ENCODE measurements at places on chromosomes 2 and 18. TPM values are rescaled to one million over a fixed set of nuclear protein-coding genes. Genes with fewer than 3 reads are reported as not detected.

Gene HOXD13
- total RNA-seq: not detected

Gene SP140
- 4.7 TPM for total RNA-seq

Gene TEKT4
- not detected for total RNA-seq

Gene C2orf78
- not detected for total RNA-seq

DNA sequence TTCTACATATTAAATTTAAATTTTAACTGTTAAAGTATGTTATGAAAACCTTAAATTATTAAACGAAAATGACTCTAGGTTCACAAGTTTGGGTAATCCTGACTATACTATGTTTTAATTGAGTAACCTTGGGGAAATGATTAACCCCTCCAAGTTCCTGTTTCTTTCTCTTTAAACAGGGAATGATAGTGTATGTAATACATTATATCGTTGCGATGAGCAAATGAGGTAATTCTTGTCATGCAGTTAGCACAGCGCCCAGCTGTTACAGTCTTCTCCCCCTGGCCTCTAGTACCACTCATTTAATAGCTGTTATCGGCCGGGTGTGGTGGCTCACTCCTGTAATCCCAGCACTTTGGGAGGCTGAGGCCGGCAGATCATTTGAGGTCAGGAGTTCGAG is 80.4 kb downstream of the MTA3 start:
- no peak for DNase-seq

DNA sequence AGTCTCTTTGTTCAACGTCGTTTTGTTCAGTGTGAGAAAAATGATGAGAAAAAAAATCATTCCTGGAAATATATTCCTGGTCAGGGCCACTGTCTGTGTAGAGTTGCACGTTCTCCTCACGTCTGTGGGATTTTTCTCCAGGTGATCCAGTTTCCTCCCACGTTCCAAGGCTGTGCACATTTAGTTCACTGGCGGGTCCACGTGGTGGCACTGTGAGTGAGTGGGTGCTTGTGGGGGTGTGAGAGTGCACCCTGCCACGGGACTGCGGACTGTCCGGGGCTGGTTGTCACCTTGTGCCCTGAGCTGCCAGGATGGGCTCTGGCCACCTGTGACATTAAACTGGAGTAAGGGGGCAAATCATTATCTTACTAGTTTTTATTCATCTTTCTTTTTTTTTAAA is 30.3 kb upstream of the ACYP2 start:
- no peak for DNase-seq

Gene GLI2
- total RNA-seq: 1.4 TPM

Gene FER1L5
- not detected for total RNA-seq

Gene UGT1A5
- not detected for total RNA-seq

DNA sequence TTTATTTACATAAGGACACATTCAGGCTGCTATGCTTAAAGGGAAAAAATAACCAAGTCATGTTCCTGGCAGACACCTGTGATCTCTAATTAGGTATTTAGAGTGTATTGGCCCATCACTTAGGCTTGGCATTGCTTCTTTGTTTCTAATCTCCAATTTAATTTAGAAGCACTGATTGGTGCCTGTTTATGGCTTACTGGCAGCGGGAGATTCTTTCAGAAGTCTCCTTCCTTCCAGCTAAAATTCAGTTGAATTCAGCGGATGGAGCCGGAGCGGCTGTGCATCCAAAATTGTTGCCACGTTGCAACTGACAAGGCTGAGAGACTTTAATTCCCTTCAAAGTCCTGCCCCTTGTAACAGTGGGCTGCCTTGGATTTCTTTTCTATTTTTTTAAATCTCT is 66.5 kb downstream of the VWA3B start:
- no peak for DNase-seq

DNA sequence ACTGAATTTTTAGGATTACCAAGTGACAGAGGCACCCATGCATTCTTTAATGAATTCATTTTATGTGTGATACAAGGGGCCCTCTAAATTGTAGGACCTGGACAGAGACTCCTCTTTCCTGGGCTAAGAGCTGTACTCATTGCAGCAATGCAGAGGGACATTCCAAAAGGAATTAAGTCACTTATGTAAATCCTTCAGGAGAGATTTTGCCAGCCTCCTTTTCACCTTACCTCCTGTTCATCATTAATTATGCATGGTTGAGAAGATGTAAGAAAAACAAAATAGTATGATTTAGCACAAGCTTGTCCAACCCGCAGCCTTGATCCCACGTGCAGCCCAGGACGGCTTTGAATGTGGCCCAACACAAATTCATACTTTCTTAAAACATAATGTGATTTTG is 84.5 kb upstream of the TANK start:
- DNase-seq: no peak

DNA sequence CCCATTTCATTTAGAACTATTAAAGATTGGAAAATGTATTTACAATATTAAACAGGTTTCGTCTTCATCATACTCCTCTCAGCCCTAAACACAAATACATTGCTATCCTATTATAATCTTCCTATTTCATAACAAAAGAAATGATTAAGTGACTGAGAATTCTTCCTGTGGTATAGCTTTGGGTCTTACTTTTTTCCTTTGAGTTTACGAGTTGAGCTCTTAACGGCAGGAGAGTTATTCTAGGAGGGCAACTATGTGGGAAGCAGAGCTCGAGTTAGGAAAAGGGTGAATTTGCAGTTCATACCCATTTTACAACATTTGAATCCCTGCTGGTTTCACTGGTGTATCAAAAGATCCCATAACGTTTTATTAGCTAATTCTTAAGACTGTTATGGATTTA is 105.0 kb downstream of the FIGN start:
- DNase-seq: no peak

GRCh38 chr2:119897736-119898395 is 115.0 kb upstream of the EPB41L5 start:
- no peak for DNase-seq

DNA sequence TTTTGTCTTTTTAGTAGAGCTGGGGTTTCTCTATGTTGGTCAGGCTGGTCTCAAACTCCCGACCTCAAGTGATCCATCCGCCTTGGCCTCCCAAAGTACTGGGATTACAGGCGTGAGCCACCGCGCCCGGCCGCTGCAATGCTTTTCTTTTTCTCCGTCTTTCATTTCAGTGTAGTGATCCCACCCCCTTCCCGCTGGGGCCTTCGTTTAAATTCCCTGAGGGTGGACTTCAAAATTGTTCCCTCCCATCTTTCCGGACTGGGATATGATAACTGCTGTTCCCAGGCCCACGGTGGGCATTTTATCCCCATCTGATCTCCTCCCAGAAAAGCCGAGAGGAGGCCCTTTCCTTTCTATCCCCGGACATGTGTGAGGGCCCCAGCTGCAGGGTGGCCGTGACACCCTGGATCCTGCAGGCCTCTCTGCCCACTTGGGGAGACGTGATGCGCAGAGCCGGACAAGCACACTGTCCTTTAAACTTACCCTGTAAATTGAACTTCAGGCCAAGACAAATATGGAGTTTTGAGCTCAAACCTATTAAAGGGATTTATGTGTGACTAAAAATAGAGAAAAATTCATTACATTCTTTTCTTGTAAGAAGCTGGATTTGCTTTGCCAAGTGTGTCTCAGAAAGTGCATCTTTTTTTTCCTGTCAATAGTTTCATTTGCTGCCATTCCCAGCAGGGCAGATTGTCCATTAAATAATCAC is 54.5 kb upstream of the AFF3 start:
- DNase-seq: no peak

Gene INPP5D
- total RNA-seq: 55.8 TPM

DNA sequence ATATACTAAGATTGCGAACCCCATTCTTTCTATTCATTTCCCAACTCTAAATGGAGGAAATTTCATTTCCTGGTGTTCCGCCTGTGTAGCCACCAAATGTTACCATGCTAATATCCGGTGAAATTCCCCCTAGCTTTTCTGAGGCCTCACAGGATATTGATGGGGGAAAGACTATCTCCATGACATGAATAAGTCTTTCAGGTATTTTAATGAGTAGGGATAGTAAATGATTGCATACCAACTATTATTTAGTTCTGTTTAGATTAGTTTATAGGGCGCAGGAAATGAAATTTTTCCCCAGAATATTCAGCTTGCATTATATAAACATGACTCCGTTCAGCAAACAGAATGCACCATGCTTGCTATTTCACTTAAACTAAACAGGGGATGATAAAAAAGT is 55.4 kb downstream of the COL5A2 start:
- no peak for DNase-seq

- DNase-seq: no peak
Observed at GRCh38 chr18:42192251-42193248, 237.5 kb downstream of the PIK3C3 start.

DNA sequence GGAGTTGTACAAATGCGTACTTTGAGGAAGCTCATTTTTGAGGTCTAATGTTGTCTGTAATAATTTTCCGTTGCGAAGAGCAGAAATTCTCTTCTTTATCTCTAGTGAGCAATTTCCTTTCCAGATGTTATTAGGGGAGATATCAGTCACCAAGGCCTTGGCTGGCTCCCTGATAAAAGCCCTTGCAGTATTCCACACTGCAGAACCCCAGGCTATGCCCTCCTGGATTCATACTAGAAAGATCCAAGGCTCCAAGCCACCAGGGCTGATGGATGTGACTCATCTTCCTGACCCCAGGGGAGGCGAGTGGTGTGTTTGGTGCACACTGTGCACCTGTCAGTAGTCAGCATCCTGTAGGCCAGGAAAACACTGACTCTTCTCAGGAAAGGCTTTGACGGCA is 34.7 kb downstream of the INO80C start:
- no peak for DNase-seq

Gene ZBTB7C
- total RNA-seq: 13.2 TPM

GRCh38 chr18:8932866-8933265 is 169.6 kb upstream of the NDUFV2 start:
- no peak for DNase-seq

DNA sequence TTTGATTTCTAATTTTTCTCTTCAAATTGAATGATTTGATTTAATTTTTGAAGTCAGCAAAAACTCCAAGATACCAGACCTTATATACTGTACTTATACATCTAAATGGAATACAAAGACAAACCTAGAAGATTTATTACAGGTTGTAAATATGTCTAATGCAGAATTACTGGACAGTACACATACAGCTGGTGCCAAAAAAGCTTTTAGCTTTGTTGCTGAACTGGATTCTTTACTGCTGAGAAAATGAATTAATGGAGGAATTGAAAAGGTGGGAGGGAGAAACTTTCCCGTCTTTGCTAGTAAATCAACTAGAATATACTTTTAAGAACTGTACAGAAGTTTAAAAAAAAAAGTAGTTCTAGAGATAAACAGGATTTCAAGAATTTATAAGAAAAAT is 17.5 kb downstream of the C1D start:
- DNase-seq: no peak

DNA sequence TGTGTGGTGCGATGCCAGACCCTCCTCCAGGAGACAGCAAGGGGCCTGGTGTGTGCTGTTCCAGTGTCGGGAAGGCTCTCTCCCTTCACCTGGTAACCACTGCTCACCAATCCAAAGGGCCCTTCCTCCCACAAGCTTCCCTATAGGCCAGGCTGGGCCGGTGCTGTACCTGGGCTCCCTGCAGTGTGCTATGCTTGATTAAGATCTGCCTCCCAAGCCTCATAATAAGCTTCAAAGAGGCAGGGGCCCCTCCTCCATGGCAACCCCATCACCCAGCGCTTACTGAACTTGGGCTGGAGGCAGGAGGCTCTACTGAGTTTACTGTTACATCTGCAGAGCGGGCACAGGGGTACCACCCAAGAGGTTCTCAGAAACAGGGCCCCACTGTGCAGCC is 4.5 kb upstream of the MAL start:
- no peak for DNase-seq

Gene CREG2
- 0.09 TPM for total RNA-seq

DNA sequence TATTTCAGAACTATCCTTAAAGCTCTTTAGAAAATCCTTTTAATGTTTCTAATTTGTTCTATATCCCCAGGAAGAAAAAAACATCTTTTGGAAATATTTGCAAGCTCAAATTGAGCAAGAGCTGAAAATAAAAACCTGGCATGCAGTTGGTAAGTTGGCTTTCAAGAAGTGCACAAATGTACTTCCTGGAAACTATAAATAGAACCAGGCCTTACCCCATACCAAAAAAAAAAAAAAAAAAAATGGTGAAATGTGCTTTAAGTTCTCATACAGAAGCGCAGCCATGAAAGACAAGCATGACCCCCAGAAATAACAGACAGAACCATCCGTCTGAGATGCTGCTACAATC is 178.5 kb downstream of the HDAC4 start:
- no peak for DNase-seq

GRCh38 chr2:107712857-107713256 is 113.8 kb upstream of the RGPD4 start:
- DNase-seq: no peak

GRCh38 chr18:73841661-73842060 is 306.0 kb downstream of the FBXO15 start:
- DNase-seq: no peak

GRCh38 chr2:43634604-43635306 is 2.3 kb upstream of the PLEKHH2 start:
- no peak for DNase-seq

Gene ARL4C
- total RNA-seq: 32.2 TPM

- DNase-seq: no peak
Observed at GRCh38 chr2:111702119-111702803, 181.7 kb downstream of the ANAPC1 start.

DNA sequence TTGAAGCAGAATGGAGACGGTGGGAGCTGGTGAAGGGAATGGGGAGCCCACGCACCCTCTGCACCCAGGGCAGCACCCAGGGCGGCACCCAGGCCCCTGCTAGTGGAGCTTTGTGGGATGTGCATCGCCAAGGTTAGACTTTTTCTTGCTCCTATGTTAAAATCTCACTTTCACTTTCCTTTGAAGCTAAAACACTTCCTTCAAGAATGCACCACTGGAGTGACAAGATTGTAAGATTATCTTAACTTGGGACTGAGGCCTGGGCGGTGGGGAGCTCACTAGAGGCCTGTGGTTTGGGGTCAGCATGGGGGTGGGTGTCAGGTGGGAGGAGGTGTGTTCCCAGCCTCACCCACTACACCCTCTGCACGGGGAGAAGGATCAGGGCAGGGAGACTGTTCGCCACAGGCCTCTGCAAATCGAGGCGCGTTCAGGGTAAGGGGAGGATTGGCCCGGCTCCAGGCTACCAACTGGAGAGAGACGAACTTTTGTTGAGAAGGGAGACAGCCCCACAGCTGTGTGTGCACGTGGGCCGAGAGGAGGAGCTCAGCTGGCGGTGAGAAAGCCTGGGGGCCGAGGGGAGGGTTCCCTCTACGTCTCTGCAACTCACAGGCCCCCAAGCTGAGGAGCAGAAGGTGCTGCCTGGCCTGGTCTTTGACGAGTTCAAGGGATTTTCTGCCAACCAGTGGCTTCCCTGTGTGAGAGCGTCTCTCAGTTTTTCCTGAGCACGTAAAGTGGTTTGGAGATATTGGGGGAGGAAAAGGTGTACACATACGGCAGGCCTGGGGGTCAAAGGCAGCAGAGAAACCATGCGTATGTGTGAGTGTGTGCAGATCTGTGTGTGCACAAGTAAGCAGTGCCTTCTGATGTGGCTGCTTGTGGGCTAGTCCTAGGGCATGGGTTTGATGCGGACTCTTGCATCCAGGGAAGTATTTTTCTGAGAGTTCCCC is 147.7 kb downstream of the KLHL29 start:
- DNase-seq: no peak

GRCh38 chr18:7844017-7844416 is 276.9 kb downstream of the PTPRM start:
- no peak for DNase-seq

Gene LYG2
- total RNA-seq: not detected

Measured in omental fat pad (tissue), 4 donors.